ENCODE measurements at places on chromosomes 11 and 22.

- DNase-seq: no peak
Observed at GRCh38 chr11:20015529-20016427, 144.5 kb downstream of the DBX1 start.

DNA sequence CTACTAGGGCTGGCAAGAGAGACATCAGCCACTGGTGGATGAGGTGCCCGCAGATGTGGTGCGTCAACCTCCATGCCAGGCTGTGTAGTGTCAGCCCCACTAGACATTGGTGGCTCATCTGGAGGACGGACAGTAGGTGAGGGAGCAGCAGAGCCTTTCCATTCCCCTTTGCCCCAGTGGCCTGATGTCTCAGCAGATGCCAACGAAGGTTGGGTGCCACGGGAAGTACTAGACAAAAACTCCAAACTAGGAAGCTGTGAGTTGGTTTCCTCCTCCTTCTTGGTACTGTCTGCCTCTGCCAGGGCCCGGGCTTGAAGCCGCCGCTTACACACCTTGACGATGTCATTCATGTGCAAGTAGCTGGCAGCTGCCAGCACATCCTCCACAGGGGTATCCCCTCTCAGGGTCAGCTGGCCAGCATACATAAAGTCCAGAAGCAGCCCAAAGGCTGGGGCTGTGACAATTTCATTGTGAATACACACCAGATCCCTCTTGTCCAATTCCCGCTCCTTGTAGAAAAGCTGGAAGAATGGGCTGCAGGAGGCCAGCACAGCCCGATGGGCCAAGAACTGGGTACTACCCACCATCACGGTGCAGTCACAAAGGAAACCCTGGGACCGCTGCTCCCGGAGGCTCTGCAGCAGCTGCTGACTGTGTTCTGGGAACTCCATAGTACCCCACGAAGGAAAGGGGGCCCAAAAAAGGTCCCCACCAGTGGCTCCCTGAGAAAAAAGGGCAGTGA, 795 bp downstream of the ZBTB3 start:
- DNase-seq: no peak

DNA sequence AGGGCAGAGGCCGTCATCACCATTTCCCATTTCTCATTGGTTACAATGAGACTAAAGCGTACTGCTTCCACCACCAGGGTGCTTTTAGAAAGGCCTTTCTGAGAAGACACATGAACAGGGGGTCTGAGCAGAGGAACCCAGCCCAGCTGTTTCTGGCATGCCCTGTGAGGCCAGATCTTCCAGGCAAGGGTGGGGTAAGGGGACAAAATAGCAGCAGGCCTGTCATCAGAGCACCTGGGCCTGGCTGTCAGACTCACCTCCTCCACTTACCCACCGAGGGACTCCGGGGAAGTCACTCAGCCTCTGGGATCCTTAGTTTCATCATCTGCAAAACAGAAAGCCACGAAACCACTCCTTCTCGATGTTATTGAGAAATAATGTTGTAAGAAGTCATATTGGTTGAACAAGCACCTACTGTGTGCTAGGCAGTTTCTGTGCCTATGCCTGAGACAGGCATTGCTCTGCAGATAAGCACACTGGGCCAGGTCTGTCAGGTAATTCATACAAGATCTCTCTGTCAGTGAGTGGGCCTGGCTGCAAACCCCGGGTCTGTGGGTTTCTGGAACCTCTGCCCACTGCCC, 8.8 kb upstream of the WNT11 start:
- no peak for DNase-seq

DNA sequence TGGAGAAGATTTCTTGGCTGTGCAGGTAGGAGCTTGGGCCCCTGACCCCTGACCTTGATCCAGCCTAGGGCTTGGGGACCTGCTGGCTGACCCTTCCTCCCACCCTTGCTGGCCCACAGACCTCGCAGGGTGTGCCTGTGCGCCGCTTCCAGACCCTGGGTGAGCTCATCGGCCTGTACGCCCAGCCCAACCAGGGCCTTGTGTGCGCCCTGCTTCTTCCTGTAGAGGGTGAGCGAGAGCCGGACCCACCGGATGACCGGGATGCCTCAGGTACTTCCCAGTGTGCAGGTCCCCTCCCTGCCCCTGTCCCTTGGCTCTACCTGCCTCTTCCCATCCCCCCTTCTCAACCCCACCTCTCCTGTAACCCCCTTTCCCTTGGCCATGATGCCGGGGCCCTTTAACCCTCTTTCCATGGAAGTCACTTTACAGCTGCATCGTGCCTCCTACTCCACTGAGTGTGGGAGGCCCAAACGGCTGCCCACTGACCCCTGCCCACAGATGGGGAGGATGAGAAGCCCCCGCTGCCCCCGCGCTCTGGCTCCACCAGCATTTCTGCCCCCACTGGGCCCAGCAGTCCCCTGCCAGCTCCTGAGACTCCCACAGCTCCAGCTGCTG, 3.8 kb downstream of the INPPL1 start:
- DNase-seq: no peak

- DNase-seq: no peak
Observed at GRCh38 chr22:17217179-17217578, 2.1 kb downstream of the ADA2 start.

DNA sequence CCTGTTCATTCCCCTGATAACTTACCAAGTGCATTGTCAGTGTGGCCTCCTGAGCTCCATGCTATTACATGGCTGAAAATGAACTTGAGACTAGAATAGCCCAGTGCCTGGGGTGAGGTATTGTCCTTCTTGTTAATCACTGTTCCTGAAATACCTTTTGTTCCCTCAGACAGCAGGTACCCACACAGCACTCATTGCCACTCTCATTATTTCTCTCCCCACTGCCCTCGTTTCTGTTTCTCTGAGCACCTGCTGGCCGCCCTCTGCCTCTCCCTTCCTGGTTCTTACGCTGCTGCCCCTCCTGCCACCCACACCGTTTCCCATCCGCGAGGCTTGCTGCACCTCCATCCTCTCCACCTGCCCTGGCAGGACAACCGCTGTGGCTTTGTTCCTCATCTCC, 36.9 kb upstream of the RAB1B start:
- DNase-seq: no peak

- no peak for DNase-seq
Observed at GRCh38 chr22:38177044-38177443, 4.6 kb downstream of the PLA2G6 start.

GRCh38 chr11:66820901-66821300, 22.3 kb upstream of the RCE1 start:
- no peak for DNase-seq

- DNase-seq: no peak
Observed at GRCh38 chr11:67548555-67549110, 25.4 kb upstream of the CABP2 start.

DNA sequence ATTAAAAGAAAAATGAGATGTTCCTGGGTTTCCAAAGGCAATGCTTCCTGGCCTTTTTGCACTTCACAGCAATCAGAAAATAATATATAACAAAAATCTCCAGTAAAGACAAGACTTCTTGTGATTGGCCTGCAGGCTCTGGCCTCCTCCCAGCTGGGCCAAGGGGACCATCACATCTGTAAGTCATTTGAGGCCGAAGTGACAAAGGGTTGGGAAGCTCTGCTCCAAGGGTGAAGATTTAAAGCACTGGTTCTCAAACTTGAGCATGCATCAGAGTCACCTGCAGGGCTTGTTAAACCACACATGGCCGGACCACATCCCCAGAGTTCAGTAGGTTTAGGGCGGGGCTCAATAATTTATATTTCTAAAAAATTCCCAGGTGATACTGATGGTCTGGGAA, 32.1 kb downstream of the ARFGAP2 start:
- no peak for DNase-seq

GRCh38 chr22:35204807-35205775, 52.2 kb upstream of the HMGXB4 start:
- DNase-seq: no peak

DNA sequence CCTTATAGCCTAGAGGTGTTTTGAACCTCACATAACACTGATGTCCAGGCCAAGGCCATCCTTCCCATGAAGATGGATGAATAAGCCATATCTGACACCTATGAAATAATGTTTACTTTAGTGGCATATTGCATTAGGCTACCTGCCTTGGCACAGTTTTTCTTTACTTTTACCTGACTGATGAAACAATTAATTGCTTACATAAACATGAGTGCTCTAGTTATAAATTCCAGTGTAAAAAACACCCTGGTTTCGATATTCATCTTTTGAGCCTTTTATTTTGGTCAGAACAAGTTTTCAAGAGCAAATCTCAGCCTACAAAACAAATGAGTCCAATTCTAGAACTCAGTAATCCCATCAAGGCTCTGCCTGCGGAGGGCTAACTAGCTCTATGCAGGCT, 7.0 kb upstream of the HBE1 start:
- no peak for DNase-seq

DNA sequence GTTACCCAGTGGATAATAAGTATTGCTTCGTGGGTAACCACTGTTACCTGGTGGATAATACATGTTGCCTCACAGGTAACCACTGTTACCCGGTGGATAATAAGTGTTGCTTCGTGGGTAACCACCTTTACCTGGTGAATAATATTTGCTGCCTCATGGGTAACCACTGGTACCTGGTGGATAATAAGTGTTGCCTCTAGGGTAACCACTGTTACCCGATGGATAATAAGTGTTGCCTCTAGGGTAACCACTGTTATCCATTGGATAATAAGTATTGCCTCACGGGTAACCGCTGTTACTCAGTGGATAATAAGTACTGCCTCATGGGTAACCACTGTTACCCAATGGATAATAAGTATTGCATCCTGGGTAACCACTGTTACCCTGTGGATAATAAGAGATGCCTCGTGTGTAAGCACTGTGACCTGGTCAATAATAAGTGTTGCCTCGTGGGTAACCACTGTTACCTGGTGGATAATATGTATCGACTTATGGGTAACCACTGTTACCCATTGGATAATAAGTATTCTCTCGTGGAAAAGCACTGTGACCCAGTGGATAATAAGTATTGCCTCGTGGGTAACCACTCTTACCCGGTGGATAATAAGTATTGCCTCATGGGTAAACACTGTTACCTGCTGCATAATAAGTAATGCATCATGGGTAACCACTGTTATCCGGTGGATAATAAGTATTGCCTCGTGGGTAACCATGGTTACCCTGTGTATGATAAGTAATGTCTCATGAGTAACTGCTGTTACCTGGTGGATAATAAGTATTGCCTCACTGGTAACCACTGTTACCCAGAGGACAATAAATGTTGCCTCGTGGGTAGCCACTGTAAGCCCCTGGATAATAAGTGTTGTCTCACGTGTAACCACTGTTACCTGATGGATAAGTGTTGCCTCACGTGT, 20.1 kb upstream of the NXPE4 start:
- no peak for DNase-seq

DNA sequence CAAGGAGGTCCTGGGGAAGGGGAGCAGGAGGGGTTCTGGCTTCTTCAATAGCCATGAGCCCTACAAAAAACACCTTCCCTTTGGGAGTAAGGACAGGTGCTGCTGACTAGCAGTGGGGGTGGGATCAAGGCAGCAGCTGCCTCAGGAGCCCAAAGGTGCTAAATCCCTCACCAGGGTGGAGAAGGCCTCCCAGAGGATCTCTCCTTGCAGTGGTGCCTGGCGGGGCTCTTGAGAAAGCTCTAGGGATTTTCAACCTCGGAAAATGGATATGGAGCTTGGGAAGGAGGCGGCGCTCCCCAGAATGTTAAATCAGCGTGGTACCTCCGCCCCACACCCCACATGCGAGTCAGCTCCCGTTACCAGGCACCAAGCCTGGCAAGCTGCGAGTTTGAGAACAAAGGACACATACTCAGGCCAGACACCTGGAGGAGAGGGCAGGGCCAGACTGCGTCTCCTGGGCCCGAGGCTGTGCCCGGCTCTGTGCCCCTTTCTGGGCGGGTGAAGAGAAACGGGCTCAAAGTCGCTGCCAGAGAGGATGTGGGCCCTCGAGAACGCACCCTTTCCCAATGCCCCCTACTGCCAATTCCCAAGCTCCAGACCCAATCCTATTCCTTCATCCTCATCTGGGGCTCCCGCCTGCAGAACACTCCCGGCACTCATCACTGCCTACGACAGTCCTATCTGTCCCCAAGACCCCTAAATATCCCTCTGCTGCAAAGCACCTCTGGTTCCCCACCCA, 139.0 kb downstream of the BRD1 start:
- no peak for DNase-seq

DNA sequence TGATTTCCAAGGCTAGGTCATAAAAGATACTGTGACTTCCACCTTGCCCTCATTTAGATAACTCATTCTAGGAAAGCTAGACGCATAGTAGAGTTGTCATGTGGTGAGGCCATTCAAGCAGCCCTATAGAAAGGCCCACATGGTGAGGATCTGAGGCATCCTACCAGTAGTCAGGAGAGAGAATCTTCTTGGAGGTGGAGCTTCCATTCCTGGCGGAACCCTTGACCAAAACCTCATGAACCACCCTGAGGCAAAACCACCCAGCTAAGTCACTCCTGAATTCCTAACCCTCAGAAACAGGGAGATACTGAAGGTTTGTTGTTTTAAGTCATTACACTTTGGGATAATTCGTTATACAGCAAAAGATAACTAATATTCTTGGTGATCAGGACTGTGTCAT, 2.9 kb upstream of the HDHD5 start:
- no peak for DNase-seq

DNA sequence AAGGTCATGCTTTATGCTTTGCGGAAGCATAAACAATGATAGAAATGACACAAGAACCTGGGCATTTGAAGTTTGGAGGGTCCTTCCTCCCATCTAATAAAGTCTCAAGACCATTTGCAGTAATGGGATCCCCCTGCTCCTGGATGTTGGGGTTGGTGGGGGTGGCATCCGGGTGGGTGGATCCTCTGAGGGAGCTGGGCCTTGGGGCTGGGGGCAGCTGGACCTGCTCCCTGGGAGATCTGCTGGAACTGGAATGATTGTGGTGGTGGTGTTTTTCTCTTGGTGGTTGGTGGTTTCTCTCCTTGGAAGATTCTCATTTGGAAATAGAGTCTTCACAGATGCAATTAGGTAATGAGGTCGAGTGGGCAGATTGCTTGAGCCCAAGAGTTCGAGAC, 2.2 kb upstream of the NAP1L4 start:
- DNase-seq: no peak

GRCh38 chr11:75850787-75851186, 35.8 kb downstream of the UVRAG start:
- DNase-seq: peak; percentile 50

DNA sequence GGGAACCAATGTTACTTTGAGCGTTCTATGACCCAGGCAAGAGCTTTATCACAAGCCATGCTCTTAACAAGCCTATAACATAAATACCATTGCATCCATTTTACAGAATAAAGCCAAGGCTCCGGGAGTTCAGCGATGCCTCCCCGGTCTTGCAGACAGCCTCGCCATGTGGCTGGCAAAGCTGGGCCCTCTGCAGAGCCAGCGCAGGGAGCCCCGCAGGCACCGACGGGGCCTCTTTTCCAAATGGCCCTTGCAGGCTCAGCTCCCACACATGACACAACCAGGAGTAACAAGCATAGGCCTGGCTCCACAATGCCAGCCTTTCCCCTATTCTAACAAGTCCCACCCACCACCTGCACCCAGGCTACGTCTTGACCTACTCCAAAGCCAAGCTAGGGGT, 72.2 kb upstream of the TSPAN18 start:
- no peak for DNase-seq

DNA sequence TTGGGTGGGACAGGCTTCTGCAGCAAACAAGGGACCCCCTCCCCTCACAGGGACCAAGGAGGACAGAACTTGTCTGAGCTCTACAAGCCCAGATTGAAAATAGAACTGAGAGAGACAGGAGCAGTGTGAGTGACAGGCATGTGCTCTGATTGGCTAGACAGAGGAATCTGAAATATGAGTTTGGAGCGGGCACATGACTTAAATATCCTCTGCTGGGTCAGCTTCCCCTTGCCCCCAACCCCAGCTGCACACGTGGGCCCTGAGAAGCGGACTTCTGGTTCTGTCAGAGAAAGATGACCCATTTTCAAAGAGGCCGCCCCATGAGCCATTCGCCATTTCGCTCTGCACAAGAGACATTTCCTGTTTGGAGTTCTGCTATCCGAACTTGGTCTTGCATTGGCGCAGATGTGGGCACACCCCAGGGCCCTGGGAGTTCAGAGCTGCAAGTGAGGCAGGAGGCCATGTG, 5.3 kb downstream of the TUBA8 start:
- DNase-seq: no peak

All from Kasumi-1 (cell line).